ENCODE measurements at places on chromosomes 13 and 19.
A peak's percentile ranks its signal among the peaks of the same experiment; 100 is the strongest.

DNA sequence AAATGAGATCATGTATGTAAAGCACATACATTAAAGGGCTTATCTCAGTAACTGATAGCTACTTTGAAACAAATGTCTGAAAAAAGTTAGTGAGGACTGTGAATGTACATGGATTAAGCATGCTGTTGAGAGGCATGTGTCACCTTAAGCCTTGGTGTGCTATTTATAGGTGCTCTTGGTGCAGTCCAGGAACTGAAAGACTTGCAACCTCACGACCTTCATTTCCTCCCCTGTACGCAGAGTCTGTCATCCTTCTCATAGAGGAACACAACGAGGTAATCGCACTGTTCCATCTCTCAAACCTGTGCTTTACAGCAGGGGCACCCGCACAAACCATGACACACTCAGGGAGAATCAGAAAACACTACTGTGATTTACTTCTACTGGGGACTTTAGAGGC lies 65.6 kb downstream of the UFM1 start:
- DNase-seq: no peak

- DNase-seq: no peak
Measured at GRCh38 chr13:112127564-112128330, 60.8 kb downstream of the SOX1 start.

DNA sequence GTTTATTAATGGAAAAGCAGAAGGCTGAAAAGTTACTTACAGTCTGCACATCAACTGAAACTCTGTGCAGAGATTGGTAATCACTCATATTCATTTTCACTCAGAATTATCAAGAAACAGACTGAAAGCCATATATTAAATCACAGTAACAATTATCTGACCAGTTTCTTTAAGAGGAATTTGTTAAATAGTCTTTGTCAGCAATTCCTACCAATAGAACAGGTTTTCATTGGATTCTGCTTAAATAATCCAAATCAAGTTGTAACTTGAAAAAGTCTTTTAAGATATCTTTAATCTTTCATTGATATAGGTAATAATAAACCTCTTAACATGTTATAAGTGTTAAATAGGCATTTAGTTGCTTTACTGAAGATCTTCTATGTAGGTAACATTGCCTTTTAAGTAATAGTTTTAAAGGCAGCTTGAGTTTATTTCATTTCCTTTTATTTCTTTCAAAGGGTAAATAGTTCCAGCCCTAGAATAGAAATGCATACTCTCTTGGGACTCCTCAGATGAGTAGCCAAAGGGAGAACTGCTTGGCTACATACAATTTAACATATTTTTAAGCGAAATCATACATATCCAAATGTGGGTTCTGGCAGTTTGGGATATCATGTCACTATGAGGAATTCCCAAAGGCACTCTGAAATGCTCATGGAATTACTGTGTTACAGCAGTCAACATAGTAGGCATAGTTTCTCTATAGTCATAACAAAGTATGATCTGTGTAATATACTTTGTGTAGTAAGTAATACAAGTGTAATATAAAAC lies 326.0 kb upstream of the SPRY2 start:
- DNase-seq: peak; percentile 64

DNA sequence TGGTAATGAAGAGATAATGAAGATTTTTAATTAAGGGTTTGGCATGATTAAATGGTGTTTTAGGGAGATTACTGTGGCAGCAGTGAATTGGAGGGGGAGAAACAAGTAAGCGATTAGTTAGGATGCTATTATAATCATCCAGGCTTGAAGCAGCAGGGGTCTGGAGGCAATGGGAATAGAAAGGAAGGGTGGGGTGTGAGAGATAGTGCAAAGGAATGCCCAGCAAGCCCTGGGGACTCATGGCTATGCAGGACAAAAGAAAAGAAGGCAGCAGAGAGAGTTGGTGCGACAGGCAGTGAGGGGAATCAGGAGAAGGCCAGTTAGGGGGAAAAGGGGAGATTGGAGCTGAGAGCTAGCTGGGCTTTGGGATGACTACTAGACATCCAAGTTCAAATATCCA lies 34.5 kb downstream of the SOX21 start:
- no peak for DNase-seq

DNA sequence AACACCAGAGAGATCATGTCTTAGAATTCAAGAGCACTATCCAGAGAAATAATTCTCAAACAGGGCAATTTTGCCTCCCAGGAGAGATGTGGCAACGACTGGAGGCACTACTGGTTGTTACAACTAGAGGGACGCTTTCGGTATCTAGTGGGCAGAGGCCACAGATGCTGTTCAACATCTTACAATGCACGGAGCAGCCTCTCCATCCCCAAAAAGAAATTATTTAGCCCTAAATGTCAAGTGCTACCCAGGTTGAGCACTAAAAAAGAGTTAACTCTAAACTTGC lies 78.6 kb downstream of the ABCC4 start:
- no peak for DNase-seq

GRCh38 chr13:21657538-21657937 lies 13.3 kb upstream of the FGF9 start:
- DNase-seq: peak; percentile 51

- peak; percentile 99 for DNase-seq
Measured at GRCh38 chr19:17079710-17080439, 4.3 kb downstream of the MYO9B start.

DNA sequence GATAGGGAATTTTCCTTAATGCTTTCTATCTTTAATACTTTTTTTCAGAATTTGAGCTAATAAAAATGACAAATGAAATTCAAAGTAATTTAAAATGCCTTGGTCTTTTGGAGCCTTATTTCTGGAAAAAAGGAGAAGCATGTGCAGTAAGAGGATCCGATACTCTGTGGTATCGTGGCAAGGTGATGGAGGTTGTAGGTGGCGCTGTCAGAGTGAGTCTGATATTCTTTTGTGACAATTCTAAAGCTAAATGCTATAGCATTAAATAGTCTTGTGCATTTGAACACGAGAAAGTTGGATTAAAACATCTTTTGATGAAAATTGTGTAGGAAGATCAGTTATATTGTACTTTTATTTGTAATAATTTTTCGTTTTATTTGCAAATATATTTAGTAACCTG lies 95.0 kb downstream of the RNF17 start:
- DNase-seq: no peak

GRCh38 chr13:67228916-67229315 lies 1.2 kb downstream of the PCDH9 start:
- DNase-seq: no peak

GRCh38 chr13:49441846-49442245 lies 2.0 kb downstream of the CAB39L start:
- peak; percentile 8 for DNase-seq

Measured in fibroblast of skin of abdomen (primary cell).